ENCODE measurements at places on chromosomes 12 and 14.

DNA sequence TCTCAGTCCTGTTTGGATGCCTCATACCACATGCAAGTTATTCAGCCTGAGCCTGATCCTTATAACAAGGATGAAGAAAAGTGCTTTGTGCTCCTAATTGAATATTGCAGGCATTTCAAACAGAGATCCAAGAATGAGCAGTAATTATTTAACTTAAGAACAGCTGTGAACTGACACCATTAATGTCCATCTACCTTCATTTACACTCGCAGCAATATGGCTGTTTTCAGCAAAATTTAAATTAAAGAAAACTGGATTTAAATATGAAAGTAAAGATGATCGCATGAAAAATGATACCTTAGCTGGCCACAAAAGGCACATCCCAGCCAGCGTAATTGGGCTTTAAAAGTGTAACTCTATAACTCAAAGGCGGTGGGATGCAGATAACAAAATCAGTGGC lies 466.3 kb downstream of the GALC start:
- DNase-seq = no peak

DNA sequence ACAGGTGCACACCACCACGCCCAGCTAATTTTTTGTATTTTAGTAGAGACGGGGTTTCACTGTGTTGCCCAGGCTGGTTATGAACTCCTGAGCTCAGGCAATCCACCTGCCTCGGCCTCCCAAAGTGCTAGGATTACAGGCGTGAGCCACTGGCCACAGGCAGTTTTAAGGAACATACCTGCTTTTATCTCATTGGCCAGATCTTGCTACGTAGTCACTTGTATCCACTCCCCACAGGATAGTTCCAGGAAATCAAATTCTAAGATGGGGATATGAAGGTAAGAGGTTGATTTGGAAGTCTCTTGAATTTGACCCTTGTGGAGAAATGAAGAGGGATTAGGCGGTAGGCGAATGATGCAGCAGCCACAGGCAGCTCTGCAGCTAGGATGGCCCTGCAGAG lies 8.8 kb upstream of the PLEKHG6 start:
- no peak for DNase-seq

GRCh38 chr14:103727313-103727980 lies 11.8 kb downstream of the ZFYVE21 start:
- no peak for DNase-seq

DNA sequence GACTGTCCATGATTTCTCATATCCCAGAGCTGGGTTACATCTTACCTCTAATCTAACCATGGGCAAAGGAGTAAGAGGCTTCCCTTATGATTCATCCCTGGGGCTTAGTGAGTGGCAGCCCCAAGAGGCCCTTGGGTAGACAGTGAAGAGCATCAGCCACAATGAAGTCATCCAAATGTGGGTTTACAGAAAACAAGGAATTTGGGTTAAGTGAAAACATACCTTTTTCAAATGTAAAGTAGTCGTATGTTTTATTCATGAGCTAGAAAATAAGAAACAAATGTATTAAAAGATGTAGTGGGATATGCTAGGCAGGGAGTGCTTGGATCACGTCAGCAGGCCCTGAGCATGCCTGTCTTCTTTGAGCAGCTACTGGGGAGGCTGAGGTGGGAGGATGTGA lies 54.0 kb upstream of the ELK3 start:
- no peak for DNase-seq

- DNase-seq = no peak
Observed at GRCh38 chr14:71355324-71356201, 448.3 kb downstream of the PCNX1 start.

DNA sequence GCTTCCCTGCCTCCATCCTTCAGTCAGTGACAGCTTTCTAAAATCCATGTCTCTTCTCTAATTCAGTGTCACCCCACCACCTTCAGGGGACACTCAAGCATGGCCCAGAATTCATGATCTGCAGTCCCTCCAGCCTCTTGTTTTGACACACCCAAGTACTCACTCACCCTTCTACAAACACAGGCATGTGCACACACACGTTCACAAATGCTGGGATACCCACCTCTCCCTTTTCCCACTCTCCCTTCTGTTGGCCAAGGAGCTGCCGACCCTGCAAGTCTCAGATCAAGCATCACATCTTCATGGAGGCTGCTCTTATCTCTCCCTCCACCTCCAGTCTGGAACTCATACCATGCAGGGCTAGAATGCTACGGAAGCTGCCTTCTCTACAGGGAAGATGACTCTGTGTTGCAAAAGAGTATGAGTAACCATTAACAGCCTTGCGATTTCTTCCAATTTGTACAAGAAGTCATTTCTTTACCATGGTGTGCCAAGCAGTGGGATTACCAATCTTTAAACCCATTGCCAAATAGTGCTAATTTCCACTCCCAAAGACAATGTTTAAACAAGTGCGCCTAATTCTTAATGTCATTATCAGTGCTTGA lies 196.1 kb downstream of the BCL11B start:
- no peak for DNase-seq

GRCh38 chr14:101220921-101221510 lies 317.5 kb upstream of the RTL1 start:
- no peak for DNase-seq

GRCh38 chr12:98425859-98426258 lies 89.5 kb upstream of the TMPO start:
- DNase-seq = no peak

GRCh38 chr12:127284870-127285431 lies 982.0 kb upstream of the TMEM132C start:
- no peak for DNase-seq

DNA sequence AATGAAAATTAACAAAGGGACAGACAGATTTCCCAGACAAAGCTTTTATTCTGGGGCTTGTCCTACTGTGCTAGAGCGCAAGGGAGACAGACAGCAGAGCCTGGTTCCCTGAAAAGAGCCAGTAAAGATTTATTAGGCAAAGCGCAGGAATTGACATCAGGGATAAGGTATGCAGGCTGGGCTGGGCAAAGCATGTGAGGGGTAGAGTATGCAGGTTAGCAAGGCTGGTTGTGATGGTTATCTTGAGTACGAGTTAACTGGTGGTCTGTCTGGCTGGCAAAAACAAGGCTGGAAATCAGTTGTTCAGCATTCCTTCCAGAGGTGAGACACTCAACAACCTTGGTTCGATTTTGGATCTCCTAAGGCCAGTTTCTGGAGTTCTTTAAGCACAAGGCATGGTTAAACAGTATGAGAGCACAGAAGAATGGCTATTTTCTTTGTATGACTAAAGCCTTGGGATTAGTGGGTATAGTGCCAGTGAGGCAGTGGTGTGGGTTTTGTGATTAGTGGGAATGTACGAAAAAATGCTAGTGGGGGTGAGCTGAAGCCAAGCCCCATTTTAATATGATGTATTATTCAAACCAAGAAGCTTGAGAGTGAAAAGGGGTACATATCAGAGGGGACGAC lies 30.9 kb downstream of the BTBD7 start:
- DNase-seq = no peak

GRCh38 chr14:70622111-70622712 lies 19.5 kb upstream of the TTC9 start:
- no peak for DNase-seq

DNA sequence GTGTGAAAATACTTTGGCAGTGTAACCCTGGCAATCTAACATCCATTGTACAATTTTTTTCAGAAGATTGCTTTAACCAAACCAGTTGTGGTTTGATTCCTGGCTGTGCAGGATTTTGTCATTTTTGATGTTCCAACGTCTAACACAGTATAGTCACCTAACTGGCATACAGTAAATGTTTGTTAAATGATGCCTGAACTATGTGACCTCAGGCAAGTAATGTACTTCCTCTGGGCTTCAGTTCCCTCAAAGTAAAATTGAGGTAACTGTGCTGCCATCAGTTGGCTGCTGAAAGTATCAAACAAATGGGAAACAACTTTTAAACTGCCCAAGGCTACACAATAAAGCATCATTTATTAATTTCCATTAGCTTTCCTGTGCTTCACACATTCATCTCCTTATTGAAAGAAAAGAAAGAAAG lies 4.3 kb downstream of the TM7SF3 start:
- no peak for DNase-seq

DNA sequence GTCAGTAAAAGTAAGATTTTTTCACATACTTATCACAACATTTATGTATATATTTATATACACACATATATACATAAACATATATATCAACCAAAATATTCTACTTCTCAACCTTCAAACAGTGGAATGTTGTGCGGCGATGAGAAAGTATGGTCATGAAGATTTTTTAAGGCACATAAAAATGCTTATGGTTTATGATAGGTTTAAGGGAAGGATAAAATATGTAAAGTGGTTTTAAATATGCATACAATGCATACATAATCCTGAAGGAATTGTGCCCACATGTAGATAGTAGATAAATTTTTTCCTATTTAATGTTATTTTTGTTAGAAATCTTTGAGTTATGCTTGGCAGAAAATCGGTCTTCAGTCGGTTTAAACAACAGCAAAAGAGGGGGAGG lies 182.7 kb downstream of the ANO6 start:
- DNase-seq = no peak
